ENCODE measurements at places on chromosomes 7 and 10. TPM values are rescaled to one million over a fixed set of nuclear protein-coding genes. Genes with fewer than 3 reads are reported as not detected.

NKX1-2 gene
- not detected for total RNA-seq

MOGAT3 gene
- not detected for total RNA-seq

TAS2R3 gene
- 1.8 TPM for total RNA-seq

TMEM139 gene
- total RNA-seq: 1.6 TPM

SPDYE16 gene
- not detected for total RNA-seq

LOXL4 gene
- total RNA-seq: not detected

ADAM12 gene
- 0.32 TPM for total RNA-seq

ARPC1A gene
- total RNA-seq: 57.2 TPM

RBP4 gene
- not detected for total RNA-seq

ELN gene
- not detected for total RNA-seq

CRYGN gene
- 0.61 TPM for total RNA-seq

HOXA4 gene
- total RNA-seq: not detected

FAM25C gene
- total RNA-seq: not detected

ZFAND4 gene
- total RNA-seq: 19.5 TPM

HEPACAM2 gene
- total RNA-seq: 0.55 TPM

KCP gene
- 0.16 TPM for total RNA-seq

ADAM8 gene
- total RNA-seq: 101 TPM

TMEM243 gene
- total RNA-seq: 85.5 TPM

PRLHR gene
- not detected for total RNA-seq

NET1 gene
- 33.4 TPM for total RNA-seq

LANCL2 gene
- 11.7 TPM for total RNA-seq

EVX1 gene
- not detected for total RNA-seq

ZDHHC6 gene
- total RNA-seq: 47.8 TPM

ITPRID1 gene
- not detected for total RNA-seq

COL28A1 gene
- 0.09 TPM for total RNA-seq

SEMA3D gene
- not detected for total RNA-seq

STAM gene
- total RNA-seq: 22.3 TPM

SPDYE11 gene
- total RNA-seq: not detected

SPAM1 gene
- not detected for total RNA-seq

PLXNA4 gene
- total RNA-seq: 0.41 TPM

INPP5A gene
- total RNA-seq: 10.5 TPM

GLI3 gene
- total RNA-seq: 0.64 TPM

CALML3 gene
- total RNA-seq: not detected

TEX47 gene
- total RNA-seq: not detected

HABP2 gene
- not detected for total RNA-seq

UCN3 gene
- total RNA-seq: not detected

CHN2 gene
- total RNA-seq: not detected

SHH gene
- total RNA-seq: not detected

NUTM2E gene
- total RNA-seq: not detected

SLC16A12 gene
- not detected for total RNA-seq

CTNNA3 gene
- 0.39 TPM for total RNA-seq

SRRM3 gene
- not detected for total RNA-seq

ARMS2 gene
- total RNA-seq: not detected

DMBT1 gene
- total RNA-seq: not detected

DENND10 gene
- 10.3 TPM for total RNA-seq

NEUROD6 gene
- total RNA-seq: not detected
